ENCODE measurements at places on chromosomes 11 and 22.

GRCh38 chr11:2128511-2129307 lies 10.5 kb downstream of the IGF2 start:
- no peak for DNase-seq

GRCh38 chr11:124085997-124086846 lies 29.0 kb upstream of the VWA5A start:
- DNase-seq, result no peak

DNA sequence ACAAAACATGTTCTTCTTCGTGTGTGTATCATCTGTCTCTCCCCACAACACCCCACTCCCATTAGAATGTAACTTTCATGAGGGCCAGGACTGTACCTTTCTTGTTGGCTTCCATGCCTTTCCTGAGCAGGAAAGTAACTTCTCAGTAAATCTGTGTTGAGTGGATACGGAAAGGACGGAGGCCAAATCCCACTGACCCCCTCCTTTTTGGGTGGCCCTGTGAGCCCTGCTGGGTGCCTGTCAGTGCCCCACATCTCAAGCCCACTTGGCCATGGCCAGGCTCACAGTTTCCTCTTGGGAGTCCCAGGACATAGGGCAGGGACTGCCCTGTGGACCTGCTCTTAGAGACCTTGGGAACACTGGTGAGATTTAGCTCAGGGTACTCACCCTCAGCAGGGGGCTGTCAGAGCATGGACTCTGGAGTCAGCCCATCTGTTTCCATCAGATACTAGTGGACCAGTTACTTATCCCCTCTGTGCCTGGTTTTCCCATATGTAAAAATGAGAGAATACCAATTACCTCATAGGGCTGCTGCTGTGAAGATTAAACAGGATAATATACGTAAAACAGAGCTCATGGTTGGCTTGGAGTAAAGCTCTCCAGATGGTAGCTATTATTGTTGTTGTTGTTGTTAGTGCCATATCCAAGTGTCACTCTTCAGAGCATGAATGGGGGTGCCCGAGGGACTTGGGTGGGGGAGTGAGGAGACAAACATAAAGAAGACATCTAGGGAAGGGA lies 1.0 kb upstream of the C11orf96 start:
- peak; percentile 40 for DNase-seq

GRCh38 chr11:837189-837989 lies 4.6 kb downstream of the CD151 start:
- no peak for DNase-seq

DNA sequence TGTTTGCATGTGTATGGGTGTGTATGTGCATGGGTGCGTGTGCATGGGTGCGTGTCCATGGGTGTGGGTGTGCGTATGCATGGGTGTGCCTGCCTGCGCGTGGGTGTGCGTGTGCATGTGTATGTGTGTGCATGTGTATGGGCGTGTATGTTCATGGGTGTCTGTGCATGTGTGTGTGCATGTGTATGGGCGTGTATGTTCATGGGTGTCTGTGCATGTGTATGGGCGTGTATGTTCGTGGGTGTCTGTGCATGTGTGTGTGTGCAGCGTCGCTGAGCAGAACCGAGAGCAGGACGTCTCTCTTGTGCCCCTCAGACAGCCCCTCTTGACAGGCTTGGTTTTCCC lies 13.9 kb downstream of the IL17REL start:
- no peak for DNase-seq

GRCh38 chr11:118902336-118903203 lies 18.9 kb downstream of the CXCR5 start:
- DNase-seq, result no peak

DNA sequence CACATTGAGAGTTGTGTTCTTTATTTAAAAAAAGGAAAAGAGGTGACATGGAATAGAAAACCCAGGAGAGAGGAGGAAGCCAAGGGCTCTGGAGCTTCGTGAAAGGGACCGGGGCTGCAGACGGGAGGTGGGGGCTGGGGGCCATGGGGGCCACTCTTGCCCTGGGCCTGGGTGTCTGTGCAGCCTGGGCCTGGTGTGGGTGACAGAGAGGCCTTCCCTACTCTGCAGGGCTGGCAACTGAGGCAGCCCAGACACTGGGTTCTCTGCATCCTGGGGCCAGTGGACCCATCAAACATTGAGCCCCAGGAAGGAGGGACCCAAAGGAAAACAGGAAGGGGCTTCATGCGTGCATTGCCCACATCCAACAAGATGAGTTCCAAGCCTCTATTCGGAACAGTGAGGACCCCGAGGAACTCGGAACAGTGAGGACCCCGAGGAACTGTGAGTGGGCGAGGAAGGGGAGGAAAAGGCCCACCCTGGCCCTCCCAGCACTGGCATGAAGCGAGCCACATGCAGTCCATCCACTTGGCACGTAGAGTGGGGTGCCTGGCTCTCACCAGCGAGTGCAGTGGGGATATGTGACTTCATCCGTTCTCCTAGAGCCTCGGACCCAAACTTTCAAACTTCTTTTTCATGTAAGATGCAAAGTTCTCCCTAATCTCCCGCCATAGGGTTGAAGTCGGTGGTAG lies 1121.6 kb downstream of the BRD1 start:
- no peak for DNase-seq

DNA sequence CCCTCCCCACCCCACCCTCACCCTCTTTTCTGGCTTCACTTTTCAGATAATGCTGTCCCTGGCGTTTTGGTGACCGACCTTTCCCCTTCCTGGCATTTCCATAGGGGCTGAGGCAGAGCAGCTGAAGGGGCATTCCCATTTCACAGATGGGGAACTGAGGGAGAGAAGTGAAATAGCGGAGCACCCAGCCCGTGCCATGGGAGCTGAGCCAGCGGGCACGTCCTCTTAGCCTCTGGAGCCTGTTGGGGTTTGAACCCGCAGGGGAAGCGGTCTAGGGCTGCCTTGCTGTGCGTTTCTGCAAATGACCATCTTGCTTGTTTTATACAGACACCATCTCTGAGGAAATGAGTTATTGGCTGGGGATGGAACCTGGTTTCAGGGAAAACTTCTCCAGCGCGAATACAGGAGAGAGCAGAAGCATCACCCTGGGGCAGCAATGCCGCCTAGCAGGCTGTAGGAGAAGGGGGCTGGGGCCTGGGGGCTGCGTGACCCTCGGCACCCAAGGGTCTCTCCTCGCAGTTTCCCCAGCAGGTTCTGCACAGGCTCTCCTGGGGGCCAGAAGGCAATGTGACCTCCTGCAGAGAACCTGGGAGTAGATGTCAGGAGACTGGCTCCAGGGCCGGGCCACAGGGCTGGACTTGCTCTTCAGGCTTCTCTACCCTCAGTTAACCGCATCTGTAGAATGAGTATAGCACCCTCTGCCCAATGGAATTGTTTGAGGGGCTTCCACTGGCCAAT lies 1.5 kb downstream of the PTPRJ start:
- DNase-seq, result no peak

DNA sequence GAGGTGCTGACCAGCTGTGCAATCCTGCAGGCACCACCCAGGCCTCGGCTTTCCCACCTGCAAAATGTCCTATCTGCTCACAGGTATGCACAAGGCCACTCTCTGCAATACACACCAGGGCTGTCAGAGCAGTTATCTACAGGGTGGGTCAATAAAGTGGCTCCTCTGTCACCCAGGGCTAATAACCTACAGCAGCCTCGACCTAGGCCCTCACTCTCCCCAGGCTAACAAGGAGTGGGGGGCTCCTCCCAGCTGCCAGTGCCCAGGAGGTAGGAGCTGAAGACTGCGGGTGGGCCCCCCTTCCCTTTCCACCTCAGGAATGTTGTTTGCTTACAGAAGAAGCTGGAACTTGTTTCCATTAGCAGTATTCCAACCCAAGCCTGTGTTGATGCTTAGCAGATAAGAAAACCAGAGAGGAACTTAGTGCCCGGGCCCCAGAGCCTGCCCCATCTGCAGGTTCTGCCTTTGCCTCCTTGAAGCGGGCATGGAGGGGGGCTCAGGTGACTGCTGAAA lies 26.8 kb downstream of the MYH9 start:
- no peak for DNase-seq

- no peak for DNase-seq
These were observed 85.2 kb downstream of the FLI1 start for GRCh38 chr11:128779036-128779435.

DNA sequence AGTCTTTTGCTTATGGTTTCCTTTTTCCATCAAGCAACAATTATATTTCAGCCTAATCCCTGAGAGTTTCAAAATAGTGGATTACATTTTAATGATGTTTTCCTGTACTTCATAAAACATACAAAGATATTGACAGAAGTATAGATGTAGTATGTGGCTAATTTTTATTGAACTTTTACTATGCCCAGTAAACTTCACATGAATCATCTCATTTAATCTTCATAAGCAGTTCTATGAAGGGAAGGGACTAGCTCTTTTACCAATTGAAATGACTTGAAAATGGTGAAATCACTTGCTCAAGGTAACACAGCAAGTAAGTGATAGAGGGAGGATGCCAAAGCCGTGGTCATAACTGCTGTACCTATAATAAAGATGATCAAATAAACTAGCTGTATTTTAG lies 27.5 kb downstream of the RTN3 start:
- DNase-seq, result no peak

- no peak for DNase-seq
These were observed 493.5 kb downstream of the OPCML start for GRCh38 chr11:133038850-133039249.

DNA sequence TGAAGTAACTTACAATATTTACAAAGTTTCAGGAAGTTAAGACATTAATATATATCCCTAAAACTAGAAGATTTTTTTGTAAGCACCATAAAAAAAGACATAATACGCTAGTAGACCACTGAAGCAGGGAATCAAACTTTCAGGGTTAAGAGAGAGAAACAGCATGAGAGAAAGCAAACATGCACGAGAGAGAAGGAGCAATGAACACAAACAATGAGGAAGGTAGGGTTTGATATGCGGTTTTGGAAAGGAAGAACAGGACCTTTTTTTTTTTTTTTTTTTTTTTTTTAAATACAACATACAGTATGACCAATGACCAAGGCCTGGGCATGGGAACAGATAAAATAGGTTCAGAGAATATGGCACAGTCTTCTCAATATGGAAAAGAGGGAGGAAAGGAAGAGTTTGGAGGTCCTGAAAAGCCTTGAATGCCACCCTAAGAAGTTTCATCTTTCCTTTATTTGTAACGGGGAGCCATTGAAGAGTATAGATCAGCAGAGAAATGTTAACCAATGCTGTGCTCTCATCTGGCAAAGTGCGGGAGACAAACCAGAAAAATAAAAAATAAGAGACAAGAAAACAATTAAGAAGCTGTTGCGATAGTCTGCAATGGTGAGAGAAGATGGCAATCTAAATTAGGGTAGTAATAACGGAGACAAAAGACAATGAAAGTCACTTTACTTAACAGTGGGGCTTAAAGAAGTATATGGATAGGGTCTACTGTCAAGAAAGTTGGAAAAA lies 101.0 kb downstream of the USP35 start:
- DNase-seq, result no peak

GRCh38 chr11:8368194-8368593 lies 104.5 kb upstream of the LMO1 start:
- no peak for DNase-seq

DNA sequence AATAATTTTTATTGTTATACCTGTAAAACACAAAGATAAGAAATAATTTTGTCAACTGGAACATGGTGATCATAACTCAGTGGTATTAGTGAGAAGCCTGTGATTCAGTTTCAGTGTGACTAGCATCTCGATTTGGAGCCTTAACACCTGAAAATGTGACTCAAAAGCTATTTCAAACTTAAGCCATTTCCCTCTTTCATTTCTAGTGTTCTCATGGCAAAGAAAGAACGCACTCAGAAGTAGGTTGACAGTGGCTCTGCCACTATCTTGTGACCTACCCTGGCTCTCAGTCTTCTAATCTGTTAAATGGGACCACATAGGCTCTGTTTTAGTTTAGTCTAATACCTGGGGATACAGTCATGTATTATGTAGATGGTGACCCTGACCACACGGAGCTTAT lies 62.7 kb downstream of the ISX start:
- DNase-seq, result no peak

GRCh38 chr11:121553389-121553788 lies 100.6 kb upstream of the SORL1-AS1 start:
- DNase-seq, result peak; percentile 10

GRCh38 chr11:32312865-32313403 lies 122.4 kb downstream of the WT1 start:
- DNase-seq, result no peak

GRCh38 chr11:70606248-70606950 lies 208.1 kb downstream of the CTTN start:
- DNase-seq, result no peak

DNA sequence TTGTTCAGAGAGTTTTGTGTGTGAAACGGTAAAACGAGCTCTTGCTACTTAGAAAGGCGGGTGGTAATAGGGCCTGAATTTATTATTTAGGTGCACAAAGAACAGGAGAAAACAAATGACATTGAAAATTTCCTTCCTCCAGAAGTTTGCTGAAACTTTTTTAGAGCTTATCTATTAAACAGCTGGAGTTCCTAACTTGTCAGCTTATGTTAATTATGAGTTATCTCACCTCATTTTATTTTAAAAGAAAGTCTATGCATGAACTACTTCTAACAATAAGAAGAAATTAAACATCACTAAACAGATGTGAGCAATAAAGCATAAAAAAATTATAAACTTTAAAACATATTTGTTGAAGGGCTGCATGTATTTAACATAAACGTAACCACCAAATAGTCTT lies 373.9 kb upstream of the ANO3 start:
- DNase-seq, result no peak
